ENCODE measurements at places on chromosomes 4 and X.

- DNase-seq, result no peak
Measured at GRCh38 chr4:102563000-102563399, 61.8 kb downstream of the NFKB1 start.

GRCh38 chr4:57490520-57491255, 380.5 kb upstream of the IGFBP7 start:
- DNase-seq, result no peak

- no peak for DNase-seq
Measured at GRCh38 chr4:89904524-89904923, 9.9 kb downstream of the MMRN1 start.

- DNase-seq, result no peak
Measured at GRCh38 chrX:108396188-108396891, 41.9 kb downstream of the COL4A6 start.

- no peak for DNase-seq
Measured at GRCh38 chrX:16100673-16101072, 22.7 kb upstream of the GRPR start.

DNA sequence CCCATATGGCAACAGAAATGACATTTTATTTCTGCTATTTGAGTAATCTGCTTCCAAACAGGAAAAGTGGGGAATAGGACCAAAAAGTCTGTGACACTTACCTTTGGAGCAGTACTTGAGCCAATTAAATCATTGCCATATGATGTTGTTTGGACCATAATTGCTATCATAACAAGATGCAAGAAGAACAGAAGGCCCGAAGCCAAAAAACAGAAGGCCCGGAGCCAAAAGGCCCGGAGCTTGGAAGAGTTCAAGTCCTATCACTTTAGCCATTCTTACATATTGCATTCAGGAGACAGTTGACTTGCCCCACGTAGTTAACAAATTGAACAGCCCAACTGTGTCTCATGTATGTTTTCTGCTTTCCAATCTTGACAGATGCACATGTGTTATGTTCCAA, 285.6 kb downstream of the ARHGAP24 start:
- DNase-seq, result no peak

DNA sequence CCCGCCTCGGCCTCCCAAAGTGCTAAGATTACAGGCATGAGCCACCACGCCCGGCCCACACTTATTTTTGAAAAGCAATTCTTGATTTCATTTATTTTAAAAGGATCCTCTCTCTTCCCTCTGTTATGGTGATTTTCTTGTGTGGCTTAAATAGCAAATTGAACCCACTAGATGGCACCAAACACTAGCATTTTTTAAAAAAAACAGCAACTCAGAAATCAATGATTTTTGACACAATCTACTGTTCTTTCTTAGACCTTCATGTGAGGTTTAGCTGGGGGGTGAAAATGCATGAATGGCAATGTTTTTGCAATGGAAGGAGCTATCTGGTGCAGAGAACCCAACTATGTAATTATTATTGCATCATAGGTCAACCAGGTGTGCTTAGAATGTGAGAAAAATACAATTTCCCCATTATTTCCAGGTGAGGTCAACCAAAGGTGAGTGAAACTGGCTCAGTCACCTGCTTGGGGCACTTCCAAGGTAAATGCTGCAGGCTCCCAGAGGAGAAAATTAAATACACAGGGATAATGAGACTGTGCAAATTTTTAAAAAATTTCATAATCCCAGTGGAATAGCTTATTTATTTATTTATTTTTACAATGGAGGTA, 226.7 kb upstream of the PRKX start:
- no peak for DNase-seq

DNA sequence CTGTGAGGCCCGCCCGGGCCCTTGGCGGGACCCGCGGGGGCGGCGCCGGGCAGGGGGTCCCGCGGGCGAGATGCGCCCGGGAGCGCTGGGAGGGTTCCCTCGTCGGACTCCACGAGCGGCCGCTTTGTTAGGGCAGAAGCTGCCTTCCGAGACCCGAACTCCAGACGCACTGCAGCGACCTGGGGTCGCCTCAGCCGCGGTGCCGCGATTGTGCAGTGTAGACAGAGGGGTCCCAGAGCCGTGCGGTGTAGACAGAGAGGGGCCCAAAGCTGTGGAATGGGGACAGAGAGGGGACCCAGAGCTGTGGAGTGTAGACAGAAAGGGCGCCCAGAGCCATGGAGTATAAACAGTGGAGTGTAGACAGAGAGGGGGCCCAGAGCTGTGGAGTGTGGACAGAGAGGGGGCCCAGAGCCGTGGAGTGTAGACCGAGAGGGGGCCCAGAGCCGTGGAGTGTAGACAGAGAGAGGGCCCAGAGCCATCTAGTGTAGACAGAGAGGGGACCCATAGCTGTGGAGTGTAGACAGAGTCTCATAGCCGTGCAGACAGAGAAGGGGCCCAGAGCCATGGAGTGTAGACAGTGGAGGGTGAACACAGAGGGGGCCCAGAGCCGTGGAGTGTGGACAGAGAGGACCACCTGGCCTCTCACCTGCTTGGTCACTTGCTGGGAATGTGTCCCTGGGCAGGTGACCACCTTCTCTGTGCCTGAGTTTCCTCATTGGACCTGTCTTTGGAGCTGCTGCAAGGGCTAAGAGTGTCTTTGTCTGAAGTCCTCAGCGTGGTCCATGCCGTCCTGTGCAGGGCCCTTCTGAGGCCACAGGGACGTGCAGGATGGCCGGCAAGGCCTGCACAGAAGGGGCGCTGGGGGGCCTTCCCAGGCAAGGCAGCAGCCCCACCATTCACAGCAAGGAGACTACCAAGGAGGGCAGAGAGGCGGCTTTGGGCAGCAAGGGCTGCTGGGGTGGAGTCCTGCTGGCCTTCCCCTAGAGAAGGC, 875 bp downstream of the RGS12 start:
- DNase-seq, result no peak

DNA sequence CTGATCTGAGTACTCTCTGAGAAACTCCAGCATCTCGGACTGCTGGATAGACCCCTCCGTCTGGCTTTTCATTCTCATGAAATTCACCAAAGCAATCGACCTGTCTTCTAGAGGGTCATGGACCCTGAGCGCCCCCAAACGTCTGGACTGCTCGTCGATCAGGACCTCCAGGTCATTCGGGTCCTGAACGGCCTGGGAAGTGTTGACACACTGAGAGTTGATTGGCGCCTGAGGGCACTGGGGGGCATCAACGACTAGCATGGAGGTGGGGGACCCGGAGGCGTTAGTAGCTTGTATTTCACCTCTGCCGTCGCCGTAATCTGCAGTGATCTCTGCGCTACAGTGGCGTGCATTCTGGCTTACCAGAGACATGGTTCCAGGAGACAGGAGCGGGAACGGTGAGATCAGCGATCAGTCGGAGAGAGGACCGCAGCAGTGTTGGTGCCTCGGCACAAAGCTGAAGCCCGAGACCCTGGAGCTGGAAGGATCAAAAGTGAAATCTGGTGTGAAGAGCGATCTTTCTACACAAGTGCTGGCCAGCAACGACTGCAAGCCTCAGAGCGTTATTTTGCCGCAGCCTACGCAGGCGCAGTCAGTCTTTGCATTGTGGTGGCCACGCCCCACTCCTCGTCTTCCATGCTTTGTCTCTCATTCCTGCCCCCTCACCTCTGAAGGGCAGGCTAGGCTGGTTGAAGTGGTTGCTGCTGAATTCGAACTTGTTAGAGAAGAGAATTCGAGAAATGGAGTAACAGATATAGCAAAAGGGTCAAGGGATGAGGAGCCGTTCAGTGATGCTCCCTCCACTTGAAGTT, at the start of gene MAGEE2:
MAGEE2 (minus strand) TSS at position 575 of the 812 bp plus-strand sequence; CDS start at position 372, 203 bp downstream.
- no peak for DNase-seq

- DNase-seq, result no peak
Measured at GRCh38 chr4:22531311-22532019, 15.6 kb upstream of the ADGRA3 start.

GRCh38 chrX:65871671-65872311, 168.1 kb downstream of the VSIG4 start:
- DNase-seq, result no peak

DNA sequence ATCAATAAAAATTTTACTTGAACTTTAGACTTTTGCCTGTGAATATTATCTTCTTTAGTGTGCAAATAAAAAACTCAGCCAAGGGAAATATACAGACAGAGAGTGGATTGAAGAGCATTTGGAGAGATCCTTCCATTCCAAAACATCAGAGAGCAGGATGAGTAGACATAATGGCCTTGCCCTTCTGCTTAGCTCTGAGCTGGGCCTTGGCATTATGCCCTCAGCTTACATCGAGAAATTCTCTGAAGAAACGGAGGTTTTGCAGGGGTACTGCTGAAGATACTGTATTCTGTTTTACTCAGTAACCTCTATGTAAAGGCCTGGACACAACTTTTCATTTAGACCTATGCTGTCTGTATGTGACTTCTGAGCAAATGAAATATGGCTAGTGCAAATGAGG, 317.4 kb downstream of the STIM2 start:
- no peak for DNase-seq

GRCh38 chr4:168071304-168071703, 21.0 kb upstream of the ANXA10 start:
- no peak for DNase-seq

GRCh38 chr4:176794151-176794550, 1.4 kb upstream of the VEGFC start:
- DNase-seq, result no peak

DNA sequence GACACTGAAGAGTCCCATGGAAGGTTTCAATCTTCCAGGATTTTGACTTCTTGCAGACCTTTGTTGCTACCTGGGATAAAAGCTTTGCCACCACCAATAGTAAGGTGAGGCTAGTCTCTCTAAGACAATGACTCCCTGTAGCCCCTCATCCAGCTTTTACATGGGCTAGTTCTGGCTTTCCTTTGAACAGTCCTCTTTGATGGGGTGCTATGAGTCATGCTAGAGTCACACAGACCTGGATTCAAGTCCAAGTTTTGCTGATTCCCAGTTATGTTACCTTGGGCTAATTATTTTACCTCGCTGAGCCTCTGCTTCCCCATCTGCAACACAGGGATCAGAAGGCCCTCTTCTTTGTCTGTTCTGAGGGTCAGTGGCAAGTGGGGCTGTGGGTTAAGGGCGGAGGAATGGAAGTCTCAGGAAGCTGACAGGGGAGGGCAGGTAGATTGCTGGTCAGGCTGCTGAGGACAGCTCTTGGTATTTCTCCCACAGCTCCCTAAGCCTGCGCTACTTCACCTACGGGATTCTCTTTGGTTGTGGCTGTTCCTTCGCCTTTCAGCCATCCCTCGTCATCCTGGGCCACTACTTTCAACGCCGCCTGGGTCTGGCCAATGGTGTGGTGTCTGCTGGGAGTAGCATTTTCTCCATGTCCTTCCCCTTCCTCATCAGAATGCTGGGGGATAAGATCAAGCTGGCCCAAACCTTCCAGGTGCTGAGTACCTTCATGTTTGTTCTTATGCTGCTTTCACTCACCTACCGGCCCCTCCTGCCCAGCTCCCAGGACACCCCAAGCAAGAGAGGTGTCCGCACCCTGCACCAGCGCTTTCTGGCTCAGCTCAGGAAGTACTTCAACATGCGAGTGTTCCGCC, 90.3 kb downstream of the RLIM start:
- no peak for DNase-seq

DNA sequence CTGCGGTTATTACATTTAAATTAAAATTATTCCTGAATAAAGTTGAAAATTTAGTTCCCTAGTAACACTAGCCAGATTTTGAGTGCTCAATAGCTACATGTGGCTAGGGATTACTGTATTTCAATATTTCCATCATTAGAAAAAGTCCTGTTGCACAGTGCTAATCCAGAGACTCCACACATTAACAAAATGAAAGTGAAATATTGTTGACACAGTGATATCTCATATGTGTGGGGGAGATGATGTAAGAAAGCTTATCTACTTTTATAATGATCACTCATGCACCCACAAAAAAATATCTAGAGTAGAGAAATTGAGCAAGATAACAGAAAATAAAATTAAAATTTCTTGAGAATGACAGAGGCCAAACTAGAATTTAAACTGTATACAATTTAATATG, 74.9 kb downstream of the MAGEB10 start:
- DNase-seq, result no peak

DNA sequence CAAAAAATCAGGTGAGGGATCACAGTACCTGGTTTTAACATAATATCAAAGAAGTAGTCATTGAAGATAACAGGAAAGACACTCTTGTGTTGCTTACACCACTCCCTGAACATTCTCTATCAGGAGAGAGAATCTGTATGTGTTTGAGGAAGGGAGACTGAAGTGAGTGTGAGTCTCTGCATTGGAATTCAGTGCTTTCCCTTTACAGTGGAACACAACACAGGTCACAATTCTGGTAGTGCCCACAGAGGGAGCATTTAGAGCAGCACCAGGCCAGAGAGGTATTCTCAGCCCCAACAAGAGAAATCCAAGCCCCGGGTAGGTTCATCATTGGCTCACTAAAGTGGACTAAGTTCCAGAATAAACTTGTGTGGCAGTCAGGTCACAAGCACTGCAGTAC, 64.7 kb upstream of the UBQLN2 start:
- DNase-seq, result no peak

GRCh38 chr4:145895056-145895455, 43.6 kb downstream of the ZNF827 start:
- no peak for DNase-seq

GRCh38 chrX:150594584-150594983, 26.2 kb downstream of the MTM1 start:
- no peak for DNase-seq

DNA sequence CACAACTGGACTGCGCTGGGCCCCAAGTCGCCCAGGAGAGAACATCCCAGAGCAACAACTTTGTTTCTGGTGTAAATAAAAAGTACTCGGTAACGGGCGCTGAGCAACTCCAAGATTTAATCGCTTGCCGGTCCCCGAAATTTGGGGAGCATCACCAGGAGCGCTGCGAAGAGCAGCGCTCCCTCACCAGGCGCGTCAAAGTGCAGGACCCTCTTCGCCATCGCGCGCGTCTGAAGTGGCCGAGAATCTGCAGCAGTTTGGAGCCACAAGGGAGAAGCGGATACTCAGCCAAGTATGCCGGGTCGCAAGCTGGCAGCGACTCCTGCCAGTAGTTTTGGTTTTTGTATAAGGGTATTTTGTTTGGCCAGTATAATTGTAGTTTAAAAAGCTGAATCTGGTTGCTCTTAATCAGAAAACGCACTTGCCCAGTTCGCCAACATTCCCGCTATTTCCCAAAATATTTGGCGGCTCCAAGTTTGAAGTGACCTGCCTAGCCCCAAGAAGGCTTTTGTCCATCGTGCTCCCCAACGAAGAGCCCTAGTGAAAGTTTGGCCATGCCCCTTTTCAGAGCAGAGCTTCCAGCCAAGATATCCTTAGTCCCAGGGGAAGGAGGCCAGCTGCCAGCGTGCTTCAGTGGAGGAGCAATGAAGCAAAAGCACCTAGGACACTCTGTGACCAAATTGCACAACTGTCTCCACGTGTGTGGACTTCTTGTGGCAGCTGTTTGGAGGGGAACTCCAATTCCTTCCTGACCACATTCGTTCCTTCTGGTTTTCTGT, 557 bp upstream of the KDR start:
- DNase-seq, result no peak

- DNase-seq, result no peak
Measured at GRCh38 chrX:108053218-108053617, 8.4 kb downstream of the VSIG1 start.

Data from activated CD8-positive, alpha-beta memory T cell treated with anti-CD3 and anti-CD28 coated beads for 1 hour (primary cell).